ENCODE measurements at places on chromosomes 2 and 18.

DNA sequence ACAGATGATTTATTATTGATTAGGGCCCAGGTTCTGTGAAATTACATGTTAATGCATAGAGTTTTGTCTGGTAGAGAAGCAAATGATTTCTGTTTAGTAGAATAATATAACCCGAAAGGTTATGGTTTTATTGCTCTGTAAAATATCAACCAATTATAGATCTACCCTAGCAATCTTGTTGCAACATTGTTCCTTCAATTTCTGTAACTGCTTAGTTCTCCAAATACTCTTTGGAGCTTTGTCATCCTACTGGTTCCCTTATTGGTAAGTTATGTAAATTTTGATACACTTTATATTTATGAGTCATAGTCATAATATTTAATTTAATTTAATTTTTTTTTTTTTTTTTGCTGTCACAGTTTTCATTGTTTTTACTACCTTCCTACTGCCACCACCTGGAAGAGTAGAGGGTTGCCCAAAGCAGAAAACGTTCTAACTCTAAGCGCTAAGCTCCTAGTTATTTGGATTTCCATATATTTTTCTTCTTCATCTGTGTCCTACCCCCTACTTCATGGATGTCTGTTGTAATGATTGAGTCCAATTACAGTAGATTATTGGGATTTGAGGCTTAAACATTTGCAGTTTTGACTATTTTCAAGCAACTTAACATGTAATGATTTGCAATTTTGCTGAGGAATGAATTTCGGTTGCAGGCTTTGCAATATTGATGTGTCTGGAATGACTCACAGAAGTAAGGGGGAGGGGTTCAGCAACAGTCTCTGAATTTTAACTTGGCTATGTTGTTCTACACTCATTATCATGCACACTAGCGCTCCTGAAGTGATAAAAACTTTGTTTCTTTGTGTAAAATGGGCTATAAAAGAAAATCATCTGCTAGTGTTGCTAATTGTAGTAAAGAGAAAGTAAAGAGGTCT lies 51.1 kb downstream of the NABP1 start:
- no peak for DNase-seq

DNA sequence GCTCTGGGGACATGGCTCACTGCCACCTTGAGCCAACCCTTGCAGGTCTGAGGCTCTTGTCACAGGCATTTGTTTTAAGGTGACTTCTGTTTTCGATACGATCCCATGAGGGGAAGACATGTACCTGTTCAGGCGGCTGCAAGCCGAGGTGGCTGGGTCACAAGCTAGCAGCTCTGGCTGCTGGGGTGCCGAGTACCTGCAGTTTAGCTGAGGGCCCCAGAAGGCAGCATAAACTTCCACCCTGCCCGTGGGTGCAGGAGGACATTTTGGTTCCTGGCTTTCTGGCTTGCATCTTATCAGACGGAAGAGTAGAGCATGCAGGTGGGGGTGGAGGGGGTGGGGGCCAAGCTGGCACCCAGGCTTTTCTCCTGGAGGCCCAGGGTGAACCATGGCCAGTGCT lies 28.4 kb downstream of the COA5 start:
- DNase-seq: no peak

- DNase-seq: no peak
Observed at GRCh38 chr2:233689501-233689900, 3.2 kb upstream of the UGT1A6 start.

- DNase-seq: no peak
Observed at GRCh38 chr18:49206717-49207116, 253.7 kb downstream of the DYM start.

- no peak for DNase-seq
Observed at GRCh38 chr18:27223526-27224291, 38.6 kb upstream of the CHST9 start.

GRCh38 chr2:180614776-180615175 lies 365.6 kb upstream of the UBE2E3 start:
- DNase-seq: no peak

DNA sequence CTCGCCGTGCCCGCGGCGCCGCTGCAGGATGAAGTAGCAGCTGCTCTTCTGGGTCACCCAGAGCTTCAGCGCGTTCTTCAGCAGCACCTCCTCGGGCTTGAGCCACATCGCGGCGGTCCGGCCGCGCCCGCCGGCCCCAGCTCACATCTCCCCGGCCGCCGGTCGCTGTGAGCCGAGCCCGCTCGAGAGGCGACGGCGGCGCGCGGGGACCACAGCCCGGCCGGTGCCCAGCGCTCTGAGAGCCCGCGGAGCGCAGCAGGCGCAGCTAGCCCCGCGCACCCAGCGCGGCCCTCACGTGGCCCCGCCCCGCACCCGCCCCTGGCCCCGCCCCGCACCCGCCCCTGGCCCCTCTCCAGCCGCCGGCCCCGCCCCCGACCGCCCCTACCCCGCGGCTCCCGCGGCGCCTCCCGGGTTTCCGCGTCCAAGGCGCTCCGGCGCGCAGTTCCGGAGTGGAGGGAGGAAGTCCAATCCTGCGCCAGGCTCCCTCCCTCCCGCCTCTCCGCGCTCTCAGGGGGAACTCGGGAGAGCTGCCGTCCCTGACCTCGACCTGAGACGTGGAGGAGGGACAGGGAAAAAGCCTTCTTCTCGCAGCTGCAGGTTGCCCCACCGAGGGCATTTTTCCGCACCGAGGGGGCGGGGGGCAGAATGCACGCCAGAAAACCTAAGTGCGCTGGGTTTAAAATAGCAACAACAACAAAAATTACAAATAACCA lies at the start of gene TBC1D8:
TBC1D8 (minus strand) TSS at position 237 of the 713 bp plus-strand sequence; CDS start at position 108, 129 bp downstream.
- DNase-seq: no peak

DNA sequence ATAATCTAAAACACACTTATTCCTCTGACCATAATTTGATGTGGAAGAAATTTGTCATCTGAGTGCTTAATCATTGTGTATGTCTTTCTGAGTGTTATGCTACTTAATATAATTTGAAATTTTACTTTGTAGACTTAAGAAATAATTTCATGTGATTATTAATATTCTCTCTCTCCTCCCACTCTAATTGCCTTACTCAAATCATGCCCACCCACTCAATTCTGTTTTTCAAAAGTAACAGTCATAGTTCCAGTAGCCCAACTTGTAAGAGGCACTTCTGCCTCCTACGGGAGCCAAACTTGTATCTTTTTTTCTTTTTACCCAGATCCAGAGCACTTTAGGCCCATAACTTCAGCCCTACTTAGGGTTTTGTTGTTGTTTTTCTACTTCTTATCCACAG lies 18.5 kb upstream of the KYNU start:
- no peak for DNase-seq

DNA sequence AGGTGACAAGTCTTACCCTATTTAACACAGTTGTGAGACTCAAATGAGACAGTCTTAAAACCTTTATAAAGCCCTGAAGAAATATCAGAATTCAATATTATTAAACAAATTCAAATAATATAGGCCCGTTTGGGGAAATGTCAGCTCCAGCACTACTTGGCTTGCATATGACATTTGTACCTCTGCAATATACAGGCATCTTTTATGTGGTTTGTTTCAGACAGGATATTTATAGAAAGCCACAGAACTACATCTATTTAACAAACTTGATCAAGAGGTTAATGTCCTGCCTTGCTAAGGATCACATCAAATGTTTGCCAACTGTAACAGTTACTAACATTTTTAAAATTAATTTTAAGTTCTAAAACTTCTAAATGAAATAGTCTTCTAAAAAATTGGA lies 3.2 kb upstream of the MREG start:
- DNase-seq: no peak

- DNase-seq: peak; percentile 68
Observed at GRCh38 chr2:98569197-98569793, 39.0 kb downstream of the COA5 start.

- no peak for DNase-seq
Observed at GRCh38 chr2:71620851-71621251, 167.5 kb downstream of the DYSF start.

- DNase-seq: no peak
Observed at GRCh38 chr2:185891403-185891802, 152.8 kb downstream of the FSIP2 start.

- no peak for DNase-seq
Observed at GRCh38 chr2:134718817-134719814, at the start of gene TMEM163. TSS of gene TMEM163 (minus strand) at chr2:134719000.

DNA sequence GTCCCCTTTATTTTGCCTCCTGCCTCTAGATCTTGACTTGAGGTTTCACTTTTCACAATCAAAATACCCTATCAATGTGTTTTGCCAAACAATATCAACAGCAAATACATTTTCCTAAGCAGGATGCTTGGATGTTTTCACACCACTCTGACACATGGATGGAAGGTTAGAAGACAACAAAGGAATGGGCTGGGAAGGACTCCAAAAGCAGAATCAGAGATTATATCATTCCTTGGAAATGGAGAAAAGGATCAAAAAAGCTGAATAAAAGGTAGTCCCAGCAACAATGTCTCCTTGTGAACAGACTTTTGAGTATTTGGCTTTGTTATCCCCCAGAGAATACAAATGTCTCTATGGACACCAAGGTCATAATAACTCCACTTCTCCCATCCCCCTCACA lies 170.8 kb downstream of the ETAA1 start:
- no peak for DNase-seq

DNA sequence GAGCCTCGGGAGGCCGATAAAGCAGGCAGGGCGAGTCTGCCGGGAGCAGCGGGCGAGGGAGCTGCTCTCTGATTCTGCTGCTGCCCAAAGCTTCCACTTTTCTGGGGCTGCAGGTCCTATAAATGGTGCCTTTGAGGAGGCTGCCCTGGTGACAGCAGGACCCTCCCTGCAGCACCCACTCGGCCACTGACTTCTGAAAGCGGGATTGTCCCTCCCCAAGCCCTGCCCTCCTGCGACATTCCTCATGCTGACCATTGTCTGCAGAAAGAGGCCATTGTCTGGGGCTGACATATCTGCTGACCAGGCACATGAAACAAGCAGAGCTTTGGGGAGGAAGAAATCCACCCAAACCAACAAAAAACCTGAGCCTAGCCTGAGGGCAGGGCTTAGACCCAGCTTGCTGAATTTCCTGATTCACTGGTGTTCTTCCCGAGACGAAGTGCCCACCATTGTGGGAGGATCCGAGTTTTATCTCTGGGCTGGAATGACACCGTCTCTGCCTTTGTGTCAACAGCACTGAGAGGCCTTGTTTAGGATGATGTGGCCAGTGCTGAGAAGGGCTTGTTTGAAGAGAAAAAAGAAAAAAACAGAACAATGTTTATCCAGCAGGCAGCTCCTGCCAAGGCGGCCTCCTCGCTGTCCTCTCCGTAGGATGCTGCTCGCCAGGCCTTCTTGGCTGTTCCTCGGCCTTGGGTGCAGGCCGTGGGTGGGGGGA lies 129.7 kb downstream of the MYCN start:
- no peak for DNase-seq

GRCh38 chr2:210445116-210445707 lies 31.3 kb downstream of the LANCL1 start:
- peak; percentile 36 for DNase-seq

DNA sequence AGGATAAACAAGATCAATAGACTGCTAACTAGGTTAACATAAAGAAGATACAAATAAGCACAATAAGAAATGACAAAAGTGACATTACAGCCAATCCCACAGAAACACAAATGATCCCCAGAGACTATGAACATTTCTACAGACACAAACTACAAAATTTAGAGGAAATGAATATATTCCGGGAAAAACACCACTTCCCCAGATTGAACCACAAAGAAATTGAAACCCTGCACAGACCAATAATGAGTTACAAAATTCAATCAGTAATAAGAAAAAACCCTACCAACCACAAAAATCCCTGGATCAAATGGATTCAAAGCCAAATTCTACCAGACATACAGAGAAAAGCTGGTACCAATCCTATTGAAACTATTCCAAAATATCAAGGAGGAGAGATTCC lies 232.4 kb upstream of the RBMS1 start:
- no peak for DNase-seq

DNA sequence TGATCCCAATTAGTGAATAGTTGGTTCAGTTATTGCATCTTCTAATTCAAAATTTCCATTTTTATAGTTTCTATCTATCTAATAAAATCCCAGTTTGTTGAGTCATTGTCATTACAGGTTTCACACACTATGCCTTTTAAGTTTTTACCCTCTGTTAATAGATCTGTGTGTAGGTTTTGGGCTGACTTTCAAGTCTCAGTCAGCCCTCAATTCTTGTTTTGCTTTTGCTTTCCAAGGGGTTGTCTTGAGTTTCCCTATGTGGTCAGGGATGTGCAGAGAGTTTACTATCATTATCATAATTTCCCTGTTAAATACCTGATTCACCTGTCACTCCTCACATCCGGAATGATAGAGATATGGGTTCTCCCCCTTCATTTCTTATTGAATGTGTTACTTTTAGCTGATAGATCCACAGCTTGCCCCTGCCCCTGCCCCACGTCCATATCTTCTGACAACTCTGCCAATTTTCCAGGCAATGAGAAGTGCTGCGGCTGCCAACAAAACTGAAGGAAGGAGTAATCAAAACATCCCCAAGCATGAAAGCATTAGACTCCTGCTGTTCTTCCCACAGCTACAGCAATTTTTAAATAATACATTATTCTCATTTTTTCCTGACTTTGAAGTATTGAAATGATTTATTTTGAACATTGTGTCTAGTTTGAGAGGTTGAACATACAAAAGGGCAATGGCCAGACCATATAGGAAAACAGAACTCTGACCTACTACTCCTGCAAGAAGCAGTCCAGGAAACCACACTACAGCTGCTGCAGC lies 1064.8 kb downstream of the SUCLG1 start:
- no peak for DNase-seq

GRCh38 chr2:70668911-70669310 lies 99.1 kb downstream of the ADD2 start:
- DNase-seq: no peak

GRCh38 chr18:11817229-11817628 lies 34.0 kb upstream of the CHMP1B start:
- no peak for DNase-seq

GRCh38 chr2:100230754-100231153 lies 88.4 kb upstream of the AFF3 start:
- DNase-seq: no peak

GRCh38 chr2:196783431-196784094 lies 15.9 kb downstream of the GTF3C3 start:
- no peak for DNase-seq

DNA sequence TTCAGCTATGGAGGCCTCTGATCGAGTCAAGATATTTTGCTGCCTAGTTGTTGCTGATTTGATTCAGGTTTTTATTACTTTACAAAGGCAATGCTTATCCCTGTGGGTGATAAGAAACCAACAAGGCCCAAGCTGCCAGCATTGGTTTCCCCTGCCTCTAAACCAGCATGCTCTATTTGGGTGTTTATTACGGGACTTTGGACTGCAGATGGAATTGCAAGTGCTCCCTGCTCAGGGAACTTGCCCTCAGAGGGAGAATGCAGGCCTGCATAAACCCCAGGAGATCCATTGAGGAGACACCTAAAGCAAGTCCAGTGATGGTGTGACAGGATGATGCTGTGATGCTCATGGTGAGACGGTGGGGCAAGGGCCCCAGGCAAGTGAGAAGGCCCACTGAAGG lies 172.1 kb downstream of the VAPA start:
- DNase-seq: no peak

- no peak for DNase-seq
Observed at GRCh38 chr2:127829845-127830246, 18.9 kb upstream of the WDR33 start.

GRCh38 chr18:32391126-32391525 lies 79.6 kb downstream of the GAREM1 start:
- no peak for DNase-seq

- DNase-seq: peak; percentile 64
Observed at GRCh38 chr2:152587187-152587947, 129.9 kb downstream of the PRPF40A start.

All from hematopoietic multipotent progenitor cell treated with erythropoietin and hydrocortisone succinate and interleukin-3 and kit ligand, for 17 days (in vitro differentiated cells).